ENCODE measurements at places on chromosomes 4 and X.

DNA sequence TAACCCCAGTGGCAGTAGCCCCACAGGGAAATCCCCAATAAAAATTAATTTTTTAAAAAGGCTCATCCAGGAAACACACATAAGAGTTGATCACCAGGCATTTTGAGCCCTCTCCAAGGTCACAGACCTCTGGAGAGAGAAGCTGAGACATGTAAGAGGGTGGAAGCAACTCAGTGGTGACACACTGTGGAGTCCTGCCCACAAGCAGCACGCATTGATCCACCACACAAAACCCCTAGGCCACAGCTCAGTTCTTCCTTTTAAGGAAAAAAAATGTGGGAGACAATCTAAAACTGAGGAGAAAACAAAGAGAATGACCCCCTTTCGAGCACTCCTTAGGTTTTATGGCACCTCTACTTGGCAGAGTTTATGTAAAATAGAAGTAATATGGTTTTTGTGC is 71.7 kb upstream of the S100G start:
- DNase-seq: no peak

GRCh38 chr4:2806390-2807355 is 13.8 kb downstream of the SH3BP2 start:
- DNase-seq: peak; percentile 84

DNA sequence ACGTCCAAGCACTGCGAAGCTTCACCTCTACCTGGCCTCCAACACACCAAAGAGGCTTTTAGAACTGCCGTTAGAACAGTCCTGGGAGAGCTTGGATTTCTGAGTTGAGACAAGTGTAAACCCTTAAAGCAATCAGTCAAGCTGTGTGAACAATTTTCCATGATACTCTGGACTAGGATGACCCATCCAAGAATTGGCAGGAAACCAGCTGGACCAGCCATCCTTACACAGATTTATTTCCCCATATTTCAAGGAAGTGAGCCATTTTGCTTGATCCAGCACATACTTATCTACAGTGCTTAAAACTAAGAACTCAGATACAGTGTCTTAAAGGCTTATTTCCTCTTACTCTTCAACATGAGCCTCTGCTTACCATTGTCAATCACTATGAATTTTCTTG is 340.7 kb upstream of the HS3ST1 start:
- peak; percentile 58 for DNase-seq

DNA sequence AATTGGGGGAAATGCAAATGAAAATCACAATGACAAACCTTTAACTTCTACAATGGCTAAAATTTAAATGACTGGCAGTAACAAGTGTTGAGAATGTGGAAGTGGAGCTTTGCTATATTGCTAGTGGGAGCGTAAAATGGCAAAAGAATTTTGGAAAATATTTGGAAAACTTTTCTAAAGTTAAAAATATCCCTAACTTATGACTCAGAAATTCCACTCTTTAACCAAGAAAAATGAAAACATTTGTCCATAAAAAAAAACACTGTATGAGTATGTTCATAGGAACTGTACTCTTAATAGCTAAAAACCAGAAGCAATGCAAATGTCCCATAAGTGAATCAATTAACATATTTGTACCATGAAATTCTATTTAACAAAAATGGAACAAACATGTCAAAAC is 3.6 kb downstream of the TBCK start:
- no peak for DNase-seq

GRCh38 chr4:76624241-76624681 is 189.2 kb downstream of the SHROOM3 start:
- DNase-seq: peak; percentile 52

GRCh38 chr4:81257021-81257420 is 42.0 kb upstream of the PRKG2 start:
- no peak for DNase-seq

GRCh38 chr4:149552601-149553000 is 263.0 kb downstream of the IQCM start:
- DNase-seq: no peak

- no peak for DNase-seq
Measured at GRCh38 chrX:20593836-20594235, 327.1 kb upstream of the RPS6KA3 start.

- no peak for DNase-seq
Measured at GRCh38 chr4:159143687-159144086, 40.8 kb downstream of the RAPGEF2 start.

- no peak for DNase-seq
Measured at GRCh38 chr4:48331577-48332330, 9.6 kb upstream of the SLAIN2 start.
